Ecto neural progenitor cell (in vitro differentiated cells): ENCODE measurements at places on chromosomes 6 and 20.

- DNase-seq = no peak
Observed at GRCh38 chr6:74404366-74404765, 708.4 kb downstream of the CD109 start.

DNA sequence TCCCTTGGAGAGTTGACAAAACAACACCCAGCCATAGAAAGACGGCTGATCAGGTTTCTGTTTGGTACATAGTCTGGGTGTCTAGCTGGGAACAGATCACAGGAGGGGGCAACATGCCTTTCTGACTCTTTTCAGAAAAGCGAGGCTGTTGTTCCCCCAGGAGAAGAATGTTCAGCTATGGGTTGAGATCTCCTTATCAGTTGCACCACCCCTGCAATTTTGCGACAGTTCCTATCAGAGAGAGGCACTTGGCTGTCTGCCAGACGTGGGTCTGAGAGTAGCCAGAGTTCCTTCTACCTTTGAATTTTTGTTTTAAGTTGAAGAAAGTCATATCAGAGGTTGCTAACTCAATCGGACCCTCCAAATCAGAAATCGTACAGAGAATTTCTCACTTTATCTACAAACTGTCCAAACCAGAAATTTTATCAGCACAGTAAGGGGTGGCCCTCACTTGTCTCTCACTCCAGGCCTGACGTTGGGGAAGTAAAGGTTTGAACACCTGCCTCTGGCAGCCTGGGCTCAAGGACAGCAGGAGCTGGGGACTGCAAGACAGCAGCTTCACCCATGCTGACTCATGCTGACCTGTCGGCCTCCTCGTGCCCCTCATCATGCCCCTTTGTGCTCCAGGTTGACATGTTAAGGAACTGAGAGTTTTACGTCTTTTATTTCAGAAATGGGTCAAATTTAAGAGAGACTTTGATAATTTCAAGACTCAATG lies 42.3 kb downstream of the TMC2 start:
- DNase-seq = peak; percentile 32

DNA sequence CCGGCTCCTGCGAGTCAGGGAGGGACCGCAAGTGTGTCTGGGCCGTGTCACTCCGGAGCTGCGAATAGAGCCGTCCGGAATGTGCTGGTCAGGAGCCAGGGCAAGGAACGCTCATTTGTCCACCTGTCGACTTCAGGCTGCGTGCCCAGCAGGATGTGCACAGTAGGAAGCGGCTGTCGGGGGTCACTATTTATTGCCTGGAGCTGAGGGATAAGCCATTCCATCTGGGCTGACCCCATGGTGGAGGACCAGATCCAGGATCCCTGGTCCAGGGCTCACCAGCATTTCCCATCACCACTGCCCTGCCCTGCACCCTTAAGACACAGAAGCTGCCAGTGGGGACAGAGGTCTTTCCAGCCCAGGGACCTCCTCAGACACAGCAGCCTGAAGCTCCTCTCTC lies 14.7 kb downstream of the NTSR1 start:
- no peak for DNase-seq

DNA sequence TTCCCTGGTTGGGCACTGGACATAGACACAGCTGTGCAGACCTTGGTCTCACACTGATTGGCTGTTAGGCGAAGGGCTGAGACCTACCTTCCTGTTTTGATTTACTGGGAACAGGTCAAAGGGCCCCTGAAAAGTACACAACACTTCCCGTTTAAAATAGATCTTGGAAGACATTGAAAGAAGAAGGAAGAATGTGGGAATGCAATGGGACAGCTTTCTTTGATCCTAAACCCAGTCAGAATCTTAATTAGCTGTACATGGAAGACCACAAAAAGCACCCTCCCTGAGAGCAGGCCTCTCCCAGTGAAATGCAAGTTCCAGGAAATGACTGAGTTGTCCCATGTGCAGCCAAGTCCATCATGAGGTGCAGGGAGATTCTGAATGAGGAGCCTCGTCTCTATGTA lies 83.6 kb upstream of the EXOC2 start:
- DNase-seq = no peak

- DNase-seq = no peak
Observed at GRCh38 chr6:16999491-17000436, 102.1 kb upstream of the STMND1 start.

DNA sequence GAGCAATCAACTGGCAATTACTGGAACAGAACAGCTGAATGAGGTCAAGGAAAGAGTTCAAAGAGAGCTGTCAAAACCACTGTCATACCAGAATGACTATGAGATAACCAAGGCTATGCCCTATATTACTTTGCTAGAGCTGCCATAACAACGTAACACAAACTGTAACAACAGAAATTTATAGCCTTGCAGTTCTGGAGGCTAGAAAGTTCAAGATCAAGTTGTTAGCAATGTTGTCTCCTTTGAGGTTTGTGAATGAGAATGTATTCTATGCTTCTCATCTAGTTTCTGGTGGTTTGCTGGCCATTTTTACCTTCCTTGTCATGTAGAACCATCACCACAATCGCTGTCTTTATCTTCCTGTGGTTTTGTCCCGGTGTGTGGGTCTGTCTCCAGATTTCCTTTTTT lies 1323.0 kb upstream of the GJE1 start:
- DNase-seq = no peak

DNA sequence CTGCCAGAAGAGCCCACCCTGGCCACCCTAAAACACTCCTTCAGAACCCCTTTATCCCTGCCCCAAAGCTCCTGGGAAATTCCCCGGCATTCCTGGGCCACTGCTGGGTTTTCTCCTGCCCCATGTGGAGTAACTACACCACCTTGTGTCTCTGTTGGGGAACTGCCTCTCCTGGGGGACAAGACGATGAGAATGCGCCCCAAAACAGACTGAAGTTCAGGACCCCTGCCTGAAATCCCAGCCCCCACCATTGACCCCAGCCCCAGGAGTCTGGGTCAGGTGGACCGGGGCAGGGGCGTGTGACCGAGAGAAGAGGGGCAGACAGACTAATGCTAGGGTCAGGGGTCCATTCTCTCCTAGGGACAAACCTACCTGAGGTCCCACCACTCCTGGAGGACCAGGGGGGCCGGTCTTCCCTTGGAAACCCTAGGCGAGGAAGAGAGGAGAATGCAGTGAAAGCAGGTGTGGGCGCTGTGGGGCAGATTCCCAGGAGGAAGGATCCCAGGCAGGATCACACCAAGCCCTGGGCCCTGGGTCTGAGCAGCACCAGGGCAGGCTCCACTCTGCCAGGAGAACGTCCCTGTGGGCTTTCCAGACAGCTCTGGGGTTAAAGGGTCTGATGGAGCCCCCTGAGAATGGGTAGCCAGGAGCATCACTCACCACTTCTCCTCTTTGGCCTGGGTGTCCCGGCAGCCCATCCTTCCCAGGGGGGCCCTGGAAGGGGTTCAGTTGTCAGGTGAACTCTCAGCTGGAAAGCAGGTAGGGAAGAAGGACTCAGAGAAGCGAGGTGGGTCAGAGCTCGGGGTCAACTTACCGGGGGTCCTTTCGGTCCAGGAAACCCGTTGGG lies 19.4 kb downstream of the COL11A2 start:
- DNase-seq = no peak

GRCh38 chr20:49658508-49658907 lies 55.2 kb downstream of the B4GALT5 start:
- no peak for DNase-seq

- DNase-seq = no peak
Observed at GRCh38 chr6:5338177-5338960, 77.1 kb downstream of the FARS2 start.

GRCh38 chr6:160595838-160596832 lies 67.9 kb downstream of the LPA start:
- no peak for DNase-seq

DNA sequence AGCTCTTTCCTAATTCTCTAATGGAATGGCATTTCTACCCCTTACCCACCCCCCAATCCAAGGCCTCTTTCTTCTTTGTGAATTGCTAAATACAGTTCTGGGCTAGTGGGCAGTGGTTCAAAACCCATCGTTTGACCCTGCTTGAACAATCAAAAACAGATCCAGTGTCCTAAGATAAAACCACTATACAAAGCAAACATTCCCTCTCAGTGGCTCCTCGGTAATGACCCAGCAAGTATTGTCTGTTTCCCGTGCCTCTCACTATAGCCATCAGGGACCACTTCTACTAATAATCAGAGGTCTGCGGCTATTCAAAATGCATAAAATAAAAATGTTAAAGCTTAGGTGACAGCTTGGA lies 143.5 kb upstream of the AKAP12 start:
- DNase-seq = no peak

- DNase-seq = no peak
Observed at GRCh38 chr6:42331019-42331418, 113.4 kb upstream of the MRPS10 start.

- no peak for DNase-seq
Observed at GRCh38 chr6:14922706-14923460, 323.0 kb upstream of the JARID2 start.

- DNase-seq = no peak
Observed at GRCh38 chr6:31874084-31874670, 4.6 kb downstream of the SLC44A4 start.

- no peak for DNase-seq
Observed at GRCh38 chr20:24633026-24633425, 163.6 kb downstream of the SYNDIG1 start.

- no peak for DNase-seq
Observed at GRCh38 chr6:79084693-79085092, 6.6 kb upstream of the PHIP start.

GRCh38 chr6:136772685-136773472 lies 19.4 kb downstream of the MAP3K5 start:
- no peak for DNase-seq

GRCh38 chr6:47405273-47405672 lies 72.3 kb upstream of the CD2AP start:
- DNase-seq = no peak

- no peak for DNase-seq
Observed at GRCh38 chr20:1371830-1372539, 20.9 kb downstream of the FKBP1A start.

GRCh38 chr6:166151798-166152197 lies 15.9 kb downstream of the TBXT start:
- no peak for DNase-seq

- no peak for DNase-seq
Observed at GRCh38 chr20:24479595-24479994, 10.2 kb downstream of the SYNDIG1 start.

DNA sequence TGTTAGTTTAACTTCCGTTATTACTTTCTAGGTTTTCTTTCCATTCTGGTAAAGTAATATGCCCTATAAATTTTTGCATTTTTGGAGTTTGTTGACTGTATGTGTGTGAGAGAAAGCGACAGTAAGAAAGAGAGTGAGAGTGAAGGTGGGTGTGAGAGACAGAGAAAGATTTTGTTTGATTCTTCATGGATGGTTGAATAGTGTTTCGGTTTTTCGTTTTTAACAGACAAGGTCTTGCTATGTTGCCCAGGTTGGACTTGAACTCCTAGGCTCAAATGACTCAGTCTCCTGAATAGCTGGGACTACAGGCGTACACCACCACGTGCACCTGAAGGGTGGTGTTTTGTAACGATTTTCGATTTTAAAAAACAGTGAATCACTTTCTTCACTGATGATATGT lies 329.1 kb upstream of the RUNX2 start:
- DNase-seq = no peak

DNA sequence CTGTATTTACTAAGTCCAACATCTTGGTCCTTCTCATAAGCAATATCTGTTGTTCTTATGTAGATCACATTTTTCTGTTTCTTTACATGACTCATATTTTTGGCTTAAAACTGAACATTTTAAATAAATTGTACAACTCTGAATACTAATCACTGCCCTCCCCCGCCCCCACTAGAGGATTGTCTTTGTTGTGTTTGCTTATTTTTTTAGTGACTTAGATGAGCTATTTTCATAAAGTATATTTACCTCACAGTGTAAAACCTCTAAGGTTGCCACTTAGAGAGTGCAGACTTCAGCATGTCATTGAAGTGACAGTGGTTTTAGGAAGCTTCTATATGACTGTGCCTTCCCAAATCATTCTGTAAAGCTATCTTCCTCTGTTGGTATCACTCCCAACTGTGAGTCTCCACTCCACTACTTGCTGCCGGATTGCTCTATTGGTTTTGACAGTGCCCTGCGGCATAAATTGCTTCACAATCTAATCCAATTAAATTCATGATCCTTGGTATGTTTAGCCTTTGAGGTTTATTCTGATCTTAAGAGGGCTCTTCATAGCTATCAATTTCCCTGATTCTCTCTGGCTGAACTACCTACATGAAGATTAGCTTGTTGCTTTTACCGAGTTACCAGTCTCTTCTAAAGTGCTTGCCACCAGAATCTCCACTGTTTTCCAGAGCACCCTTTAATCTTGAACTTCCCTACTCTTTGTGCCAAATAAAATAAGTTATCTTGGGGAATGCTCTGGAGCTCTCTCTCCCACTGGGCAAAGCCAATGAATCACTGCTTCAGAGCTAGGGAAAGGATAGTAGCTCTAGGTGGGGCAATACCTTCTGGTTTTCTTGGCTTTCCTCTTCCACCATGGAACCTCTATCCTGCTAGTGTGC lies 33.0 kb downstream of the SPTLC3 start:
- DNase-seq = no peak

GRCh38 chr6:40355066-40355465 lies 232.1 kb downstream of the LRFN2 start:
- DNase-seq = no peak

DNA sequence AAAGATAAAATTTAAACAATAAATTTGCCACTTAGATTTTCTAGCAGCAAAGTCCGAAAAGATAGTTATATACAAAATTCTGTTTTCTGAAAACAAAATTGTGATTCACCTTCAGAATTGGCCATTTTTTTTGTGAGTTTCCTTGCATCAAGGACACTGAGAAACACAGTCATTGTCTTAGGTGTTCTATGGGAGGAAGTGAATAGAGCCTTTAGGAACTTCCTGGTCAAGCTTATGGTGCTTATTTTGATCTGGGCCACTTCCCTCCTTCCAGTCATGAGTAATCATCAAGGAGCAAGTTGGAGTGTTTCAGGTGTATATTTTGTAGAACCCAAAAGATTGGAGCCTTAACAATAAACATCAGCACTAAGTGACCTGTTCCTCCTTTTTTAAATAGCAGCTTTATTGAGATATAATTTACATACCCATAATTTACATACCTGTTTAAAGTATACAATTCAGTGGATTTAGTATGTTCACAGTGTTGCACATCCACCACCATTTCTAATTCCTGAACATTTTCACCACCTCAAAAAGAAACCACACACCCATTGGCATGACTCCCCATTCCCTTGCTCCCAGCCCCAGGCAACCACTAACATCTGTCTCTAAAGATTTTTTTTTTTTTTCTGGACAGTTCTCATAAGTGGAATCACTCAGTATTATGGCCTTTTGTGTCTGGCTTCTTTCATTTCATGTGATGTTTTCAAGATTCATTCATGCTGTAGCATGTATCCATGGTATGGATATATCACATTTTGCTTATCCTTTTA lies 17.6 kb downstream of the TMEM74B start:
- DNase-seq = no peak

DNA sequence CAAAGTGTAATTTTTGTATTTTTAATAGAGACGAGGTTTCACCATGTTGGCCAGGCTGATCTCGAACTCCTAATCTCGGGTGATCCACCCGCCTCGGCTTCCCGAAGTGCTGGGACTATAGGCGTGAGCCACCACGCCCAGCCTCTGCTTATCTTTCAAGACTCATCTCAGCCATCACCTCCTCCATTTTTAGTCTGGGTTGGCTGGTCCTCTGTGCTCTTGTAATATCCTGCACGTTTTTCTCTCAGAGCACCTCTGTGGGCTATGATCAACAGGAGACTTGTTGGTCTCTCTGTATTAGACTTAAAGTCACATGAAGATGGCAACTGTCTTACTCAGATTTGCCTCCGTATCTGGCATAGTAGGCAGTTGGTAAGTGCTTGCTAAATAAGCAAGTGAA lies 7.6 kb downstream of the NOTCH4 start:
- DNase-seq = no peak
